ENCODE measurements at places on chromosomes 4 and X. TPM values are rescaled to one million over a fixed set of nuclear protein-coding genes. Genes with fewer than 3 reads are reported as not detected.

DNA sequence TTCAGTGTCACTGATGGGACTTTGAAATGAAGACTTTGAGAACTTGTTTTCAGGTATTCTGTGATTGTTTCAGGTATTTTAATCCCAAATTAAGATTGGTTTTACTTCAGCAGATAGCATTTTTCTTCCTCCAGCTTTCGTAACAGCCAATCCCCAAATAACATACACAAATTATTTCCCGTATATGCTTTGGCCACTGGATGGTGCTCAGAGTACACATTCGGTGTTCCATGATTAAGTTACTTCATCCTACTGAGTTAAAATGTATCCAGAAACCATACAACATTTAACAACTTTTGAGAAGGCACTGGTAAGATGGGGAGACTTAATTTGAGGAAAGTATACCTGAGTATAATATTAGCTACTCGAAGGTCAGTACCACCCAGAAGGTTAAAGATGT lies 233.4 kb upstream of the FAM47A start:
- no peak overlapping the region for H3K27ac ChIP-seq
- no peaks in the 10 kb centered on the region for H3K4me1 ChIP-seq
- H3K27me3 ChIP-seq: no peaks in the 10 kb centered on the region
- H3K36me3 ChIP-seq: no peaks in the 10 kb centered on the region

GRCh38 chrX:135543924-135544323 lies 23.5 kb downstream of the INTS6L start:
- no peak overlapping the region for H3K27ac ChIP-seq
- H3K27me3 ChIP-seq: peaks cover 7% of the 10 kb centered on the region
- DNase-seq: no peak

- H3K4me3 ChIP-seq: no peak overlapping the region
- H3K36me3 ChIP-seq: no peaks in the 10 kb centered on the region
- no peak for DNase-seq
Measured at GRCh38 chr4:26271703-26272102, 49.1 kb upstream of the RBPJ start.

DNA sequence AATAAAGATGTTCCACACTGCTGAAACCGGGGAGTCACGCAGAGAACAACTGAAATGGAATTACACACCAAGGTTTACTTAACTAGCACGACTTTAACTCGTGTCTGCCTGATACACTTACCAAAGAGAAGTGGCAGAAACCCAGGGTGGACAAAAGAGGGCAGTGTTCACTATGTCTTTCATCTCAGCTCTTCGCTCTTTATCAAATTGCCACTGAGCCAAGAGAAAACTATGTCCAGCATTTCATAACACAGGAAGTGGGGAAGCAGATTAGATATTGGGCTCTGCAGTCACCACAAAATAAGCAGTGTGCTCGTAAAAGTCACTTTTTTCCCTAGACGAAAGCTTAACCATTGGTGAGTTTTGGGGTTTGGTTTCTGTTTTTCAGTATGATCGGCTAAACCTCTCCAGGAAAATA lies 155.7 kb downstream of the CHIC2 start:
- peak; percentile 82 for DNase-seq
- no peak overlapping the region for H3K27ac ChIP-seq
- H3K27me3 ChIP-seq: no peaks in the 10 kb centered on the region
- no peaks in the 10 kb centered on the region for H3K36me3 ChIP-seq

GRCh38 chr4:185682236-185682635 lies 129.8 kb downstream of the SORBS2 start:
- no peaks in the 10 kb centered on the region for H3K27me3 ChIP-seq
- H3K36me3 ChIP-seq: no peaks in the 10 kb centered on the region
- no peak overlapping the region for H3K27ac ChIP-seq
- H3K4me3 ChIP-seq: no peak overlapping the region
- no peak for DNase-seq
- no peaks in the 10 kb centered on the region for H3K4me1 ChIP-seq

- H3K27ac ChIP-seq: peak overlapping the region; percentile 62
- H3K4me3 ChIP-seq: peak overlapping the region; percentile 72
- no peaks in the 10 kb centered on the region for H3K27me3 ChIP-seq
Measured at GRCh38 chr4:110197529-110198042, 829 bp downstream of the ELOVL6 start.

Gene CT45A5
- total RNA-seq: not detected

Gene GPC3
- not detected for total RNA-seq

All from PC-9 (cell line).